ENCODE measurements at places on chromosomes 12 and 14.

DNA sequence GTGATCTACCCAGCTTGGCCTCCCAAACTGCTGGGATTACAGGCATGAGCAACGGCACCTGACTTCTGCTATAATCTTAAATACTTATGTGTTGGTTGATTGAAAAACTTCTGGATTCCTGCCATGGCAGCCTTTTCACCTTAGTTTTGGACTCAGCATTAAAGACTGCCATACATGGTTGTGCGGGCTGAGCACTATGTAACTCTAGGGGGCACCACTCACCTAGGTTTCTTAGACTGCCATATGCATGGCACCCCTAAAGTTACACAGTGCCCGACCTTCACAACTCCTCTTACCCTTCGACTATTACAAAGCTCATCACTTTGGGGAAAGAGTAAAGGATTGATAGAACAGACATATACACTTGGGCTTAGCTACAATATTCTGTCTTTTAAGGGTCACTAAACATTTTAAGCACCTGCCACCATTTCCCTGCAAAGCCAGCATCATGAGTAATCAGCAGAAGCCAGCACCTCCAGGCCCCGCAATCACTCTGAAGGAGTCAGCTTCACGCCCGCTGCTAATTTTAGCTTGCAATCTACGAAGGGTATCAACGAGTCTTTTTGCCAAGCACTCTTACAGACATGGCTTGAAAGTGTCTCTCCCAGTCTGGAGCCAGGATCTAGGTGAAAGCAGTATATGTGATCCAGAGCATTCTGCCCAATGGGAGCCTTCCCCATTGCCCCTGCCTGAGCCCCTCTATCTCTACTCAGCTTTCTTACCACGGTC is 59.8 kb downstream of the SUDS3 start:
- peak; percentile 60 for DNase-seq

- peak; percentile 28 for DNase-seq
These were observed 214.2 kb downstream of the CACNA1C start for GRCh38 chr12:2266666-2267620.

DNA sequence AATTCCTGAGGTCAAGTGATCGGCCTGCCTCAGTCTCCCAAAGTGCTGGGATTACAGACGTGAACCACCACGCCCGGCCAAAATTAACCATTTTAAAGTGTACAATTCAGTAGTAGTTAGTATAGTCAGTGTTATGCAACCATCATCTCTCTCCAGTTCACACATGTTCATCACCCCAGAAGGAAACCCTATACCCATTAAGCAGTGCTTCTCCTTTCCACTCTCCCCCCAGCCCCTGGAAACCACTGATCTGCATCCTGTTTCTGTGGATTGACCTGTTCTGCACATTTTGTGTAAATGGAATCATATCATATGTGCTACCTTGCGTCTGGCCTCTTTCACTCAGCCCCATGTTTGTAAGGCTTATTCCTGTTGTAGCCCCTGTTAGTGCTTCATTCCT is 52.2 kb downstream of the PHETA1 start:
- DNase-seq = no peak

- no peak for DNase-seq
These were observed 38.7 kb downstream of the MAP1LC3B2 start for GRCh38 chr12:116597886-116598285.

DNA sequence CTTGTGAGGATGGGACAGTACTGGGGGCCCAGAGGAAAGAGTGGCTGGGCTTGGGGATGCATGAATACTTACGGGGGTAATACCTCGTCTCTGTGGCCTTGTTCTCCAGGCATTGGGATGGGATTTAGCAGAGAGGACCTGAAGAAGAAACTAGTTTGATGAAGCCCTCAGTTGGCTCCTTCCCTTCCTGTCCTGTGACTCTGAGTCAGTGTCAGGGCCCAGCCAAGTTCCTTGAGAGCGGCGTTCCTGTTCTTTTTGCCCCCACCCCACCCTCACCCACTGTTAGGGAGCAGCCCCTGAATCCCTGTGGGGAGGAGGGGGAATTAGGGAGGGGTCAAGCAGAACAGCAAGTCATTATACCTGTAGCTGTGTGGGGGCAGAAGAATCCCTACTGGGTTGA is 5.2 kb upstream of the LRP1-AS start:
- DNase-seq = peak; percentile 72

DNA sequence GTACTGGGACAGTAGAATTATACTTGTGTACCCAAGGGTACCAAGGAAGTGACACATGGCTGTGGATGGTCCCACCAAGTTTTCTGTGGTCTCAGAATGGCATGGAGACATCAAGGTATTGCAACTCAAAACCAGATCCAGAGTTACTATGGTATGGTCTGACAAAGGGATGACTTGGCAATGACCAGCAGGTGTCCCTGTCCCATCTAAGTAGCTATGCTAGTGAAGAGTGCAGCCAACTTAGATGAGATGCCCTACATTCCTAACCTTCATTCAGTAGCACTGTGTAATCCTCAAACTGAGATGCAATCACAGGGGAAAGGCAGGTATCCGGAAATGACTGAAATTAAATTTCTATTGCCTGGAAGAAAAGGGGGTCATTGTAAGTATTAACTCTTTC is 188.7 kb upstream of the TMEM260 start:
- DNase-seq = no peak

GRCh38 chr12:57479043-57479375 is 657 bp downstream of the ARHGAP9 start:
- DNase-seq = no peak

- DNase-seq = no peak
These were observed 17.9 kb downstream of the TOGARAM1 start for GRCh38 chr14:44979740-44980356.

DNA sequence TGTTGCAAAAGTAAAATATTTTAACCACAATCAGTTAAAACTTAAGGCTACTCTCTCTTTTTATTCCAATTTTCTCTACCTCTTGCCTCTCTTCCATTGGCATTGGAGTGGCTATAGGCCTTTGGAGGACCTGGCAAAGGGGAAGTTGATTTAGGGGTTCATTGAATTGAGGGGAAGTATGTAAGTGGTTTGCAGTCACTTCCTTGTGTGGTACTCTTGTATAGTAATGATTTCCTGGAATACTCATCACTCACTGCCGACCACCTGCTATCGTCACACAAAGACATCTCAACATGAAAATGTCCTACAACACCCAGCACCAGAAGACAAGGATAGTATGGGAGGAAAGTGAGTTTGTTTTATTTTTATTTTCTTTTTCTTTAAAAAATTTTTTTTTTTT is 45.7 kb upstream of the CPM start:
- DNase-seq = no peak

- DNase-seq = no peak
These were observed 65.0 kb upstream of the FGD4 start for GRCh38 chr12:32334371-32334777.

DNA sequence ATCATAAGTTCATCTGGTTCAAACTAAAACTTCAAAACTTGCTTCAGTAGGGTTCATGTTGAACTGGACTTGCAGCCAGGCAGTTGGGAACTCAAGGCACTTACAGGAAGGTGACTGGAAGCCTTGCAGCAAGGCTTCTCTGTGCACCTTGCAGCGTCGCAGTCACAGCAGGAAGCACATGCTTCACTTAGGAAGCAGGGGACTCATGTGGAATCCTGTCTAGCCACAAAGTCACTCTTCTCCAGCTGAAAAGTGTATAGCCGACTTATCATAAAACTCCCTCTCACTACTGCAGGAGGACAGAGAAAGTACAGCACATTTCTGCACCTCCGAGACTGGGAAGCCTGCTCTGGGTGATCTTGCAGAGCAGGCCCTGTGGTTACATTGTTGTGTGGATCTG is 114.0 kb upstream of the PRB2 start:
- DNase-seq = no peak

DNA sequence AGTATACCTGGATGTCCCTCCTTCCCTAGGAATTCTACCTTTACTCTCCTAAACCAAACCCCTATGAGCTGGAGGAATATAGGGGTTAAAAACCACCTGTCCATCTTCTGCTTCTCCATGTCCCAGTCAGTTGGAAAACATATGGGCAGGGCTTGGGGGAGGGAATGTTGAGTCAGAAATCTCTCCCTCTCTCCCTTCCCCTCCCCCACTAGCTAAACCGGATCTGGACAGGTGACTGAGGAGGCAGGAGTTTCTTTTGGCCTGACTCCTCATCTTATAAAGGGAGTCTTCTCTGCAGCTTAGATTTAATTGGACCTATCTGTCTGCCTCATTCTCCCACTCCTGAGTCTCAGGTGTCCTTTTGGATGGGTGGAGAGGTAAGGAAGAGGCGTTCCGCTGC is 6.1 kb downstream of the ERBB3 start:
- no peak for DNase-seq

- peak; percentile 39 for DNase-seq
These were observed 193.3 kb upstream of the SYT1 start for GRCh38 chr12:78671295-78671694.

DNA sequence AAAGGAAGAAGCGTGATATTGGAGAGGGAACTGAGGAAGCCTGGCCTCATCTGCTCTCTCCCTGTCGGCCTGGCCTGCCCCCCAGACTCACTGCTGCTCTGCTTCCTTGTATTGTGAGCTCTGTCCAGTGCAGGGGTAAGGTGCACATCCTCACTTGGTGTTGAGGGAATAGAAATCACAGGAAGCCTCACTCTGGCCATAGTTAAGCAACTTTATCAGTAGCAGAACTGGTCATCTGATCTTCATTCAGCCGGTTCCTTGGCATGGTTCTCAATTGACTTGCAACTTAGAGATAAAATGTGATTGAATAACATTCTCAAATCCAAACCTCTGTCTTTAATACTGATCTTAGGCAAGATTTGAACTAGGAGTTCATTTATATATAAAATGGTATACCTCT is 11.5 kb upstream of the CCDC175 start:
- DNase-seq = no peak

- DNase-seq = no peak
These were observed 54.7 kb downstream of the SLC6A12 start for GRCh38 chr12:159156-159782.

DNA sequence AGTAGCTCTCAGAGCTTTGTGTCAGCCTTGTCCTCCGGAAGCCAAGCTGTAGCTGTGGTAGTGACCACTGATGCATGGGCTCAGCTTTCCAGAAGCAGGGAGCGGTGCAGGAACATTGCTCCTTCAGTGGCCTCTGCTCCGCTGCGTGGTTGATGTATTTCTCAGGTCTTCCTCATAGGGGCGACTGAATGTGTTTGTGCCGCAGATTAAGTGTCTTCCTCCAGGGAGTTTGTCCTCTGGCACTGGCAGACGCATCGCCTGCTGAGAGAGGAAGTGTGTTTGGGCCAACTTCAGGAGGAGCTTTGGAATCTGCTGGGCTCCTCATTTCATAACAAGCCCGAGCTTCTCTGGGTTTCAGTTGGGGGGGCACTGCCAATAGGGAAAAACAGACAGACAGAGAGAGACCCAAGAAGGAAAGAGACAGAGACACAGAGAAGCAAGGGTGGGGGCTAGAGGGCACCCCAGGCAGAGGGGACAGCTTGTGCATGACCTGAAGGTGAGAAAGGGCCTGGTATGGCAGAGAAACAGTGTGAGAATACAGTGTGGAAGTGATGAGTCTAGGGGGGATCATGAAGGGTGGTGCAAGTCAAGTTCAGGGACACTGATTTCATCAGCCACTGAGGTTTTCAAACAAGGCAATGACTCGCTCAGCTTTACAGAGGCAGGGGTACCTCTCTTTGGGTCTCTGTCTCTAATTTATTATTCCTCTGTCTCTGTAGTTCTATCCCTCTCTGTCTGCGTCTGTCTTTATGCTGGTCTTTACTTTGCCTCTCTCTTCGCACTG is 69.4 kb upstream of the PRIMA1 start:
- DNase-seq = no peak

GRCh38 chr12:57063991-57064685 is 14.2 kb upstream of the MYO1A start:
- DNase-seq = no peak

DNA sequence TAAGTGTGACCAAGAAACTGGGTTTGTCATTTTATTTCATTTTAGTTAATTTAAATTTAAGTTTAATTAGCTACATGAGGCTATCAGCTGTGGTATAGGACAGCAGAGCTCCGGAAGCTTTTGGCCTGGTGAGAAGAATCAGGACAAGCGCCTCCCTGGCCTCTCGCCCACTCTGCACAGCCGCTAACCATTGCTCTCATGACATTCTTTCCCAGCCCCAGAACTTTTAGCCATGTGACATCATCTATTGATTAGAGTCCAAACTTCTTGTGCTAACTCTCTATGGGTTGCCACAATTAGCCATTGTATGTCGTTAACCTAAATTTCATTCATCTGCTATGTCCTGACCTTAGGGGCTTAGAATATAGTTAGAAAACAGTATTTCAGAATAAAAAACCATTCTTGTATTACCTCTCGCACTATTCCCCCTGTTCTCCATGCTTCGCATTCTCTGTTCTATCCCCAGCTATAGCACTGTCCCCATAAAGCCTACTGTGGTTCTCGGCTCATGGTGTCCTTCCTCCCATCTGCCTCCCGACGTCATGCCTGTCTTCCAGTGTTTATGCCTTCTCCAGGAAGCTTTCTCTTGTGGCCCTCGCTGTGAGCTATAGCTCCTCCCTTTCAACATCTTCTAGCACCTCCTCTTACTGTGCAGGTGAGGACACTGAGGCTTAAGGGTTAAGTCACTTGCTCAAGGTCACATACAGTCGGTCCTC is 23.5 kb downstream of the SSH1 start:
- peak; percentile 77 for DNase-seq

- DNase-seq = peak; percentile 63
These were observed 5.0 kb downstream of the CMKLR1 start for GRCh38 chr12:108333898-108334699.

GRCh38 chr12:102883204-102883799 is 33.7 kb downstream of the PAH start:
- DNase-seq = no peak

GRCh38 chr14:98200601-98201000 is 1071.4 kb downstream of the BCL11B start:
- no peak for DNase-seq

DNA sequence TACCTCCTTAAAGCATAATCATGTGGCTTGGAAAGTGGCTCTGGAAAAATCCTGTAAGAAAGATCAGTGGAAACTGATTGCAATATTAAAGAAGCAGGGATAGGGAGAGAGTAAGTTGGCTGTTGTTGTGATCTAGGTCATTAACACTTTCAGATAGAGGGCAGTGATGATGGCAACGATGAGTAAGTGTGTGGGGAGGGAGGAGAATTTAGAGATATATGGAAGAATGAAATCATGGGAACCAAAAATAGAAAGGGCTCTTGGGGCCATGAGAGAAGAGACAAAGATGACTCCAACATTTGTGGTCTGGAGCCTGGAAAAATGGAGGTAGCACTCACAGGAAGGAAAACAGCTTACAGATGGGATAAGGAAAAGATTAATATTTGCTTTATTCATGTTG is 23.3 kb downstream of the SNRPF start:
- peak; percentile 45 for DNase-seq

DNA sequence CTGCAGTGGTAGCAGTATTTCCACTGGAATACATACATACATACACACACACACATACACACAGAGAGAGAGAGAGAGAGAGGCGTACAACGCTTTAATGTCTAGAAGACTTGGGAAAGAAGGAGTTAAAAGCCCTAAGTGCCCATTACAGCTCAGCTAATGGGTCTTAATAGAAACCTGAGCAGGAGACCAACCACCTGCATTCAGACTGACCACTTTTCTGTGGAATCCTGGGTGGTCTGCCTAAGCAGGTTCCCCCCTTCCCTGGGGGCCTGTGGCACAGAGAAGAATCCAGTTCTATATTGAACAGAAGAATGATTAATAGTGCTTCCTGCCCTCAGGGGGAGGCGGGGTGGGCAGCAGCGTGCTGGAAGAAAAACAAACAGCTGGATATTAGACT is 312.4 kb upstream of the PRKD1 start:
- no peak for DNase-seq

GRCh38 chr12:61991661-61992060 is 268.5 kb upstream of the USP15 start:
- no peak for DNase-seq

Data from HCEC 1CT (cell line).